Stimulated activated CD8-positive, alpha-beta memory T cell treated with anti-CD3 and anti-CD28 coated beads, Interleukin-2, amount 100 ng/mL, for 1 hour (primary cell): ENCODE measurements at places on chromosomes 2 and 18.

GRCh38 chr2:72837171-72837570, 11.3 kb upstream of the EXOC6B start:
- DNase-seq, result no peak

- no peak for DNase-seq
Observed at GRCh38 chr2:197838036-197838435, 33.6 kb downstream of the PLCL1 start.

DNA sequence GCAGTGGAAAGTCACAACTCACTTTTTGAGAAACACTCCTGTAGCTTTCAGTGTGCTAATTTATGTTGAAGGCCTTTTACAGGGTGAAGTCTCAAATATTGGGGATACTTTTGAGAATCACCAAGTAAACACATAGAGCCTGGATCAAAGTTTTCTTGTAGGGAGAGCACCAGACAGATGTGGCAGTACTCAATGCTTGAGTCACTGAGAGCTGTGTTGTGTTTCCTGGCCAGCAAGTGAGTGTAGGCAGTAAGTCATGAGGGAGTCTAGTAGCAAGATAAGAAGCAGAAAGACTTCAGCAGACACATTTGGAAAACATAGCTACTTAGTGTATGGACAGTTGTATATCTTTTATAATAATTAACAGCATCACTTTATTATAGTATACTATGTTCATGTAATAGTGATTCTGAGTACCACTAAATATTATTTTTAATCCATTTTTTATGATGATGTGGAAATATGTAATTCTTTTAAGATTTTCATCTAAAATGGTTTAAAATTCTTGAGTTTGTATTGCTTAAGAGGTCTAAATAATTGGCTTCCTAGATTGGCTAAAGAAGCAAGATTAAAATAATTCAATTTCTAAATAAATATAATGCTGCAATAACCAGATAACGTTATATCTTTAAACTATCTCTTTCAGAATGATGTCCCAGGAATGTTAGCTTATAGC, 12.8 kb downstream of the PSMD1 start:
- no peak for DNase-seq

GRCh38 chr2:157061799-157062198, 195.7 kb upstream of the GALNT5 start:
- DNase-seq, result no peak

GRCh38 chr2:159715451-159715850, 3.1 kb downstream of the MARCHF7 start:
- DNase-seq, result no peak

DNA sequence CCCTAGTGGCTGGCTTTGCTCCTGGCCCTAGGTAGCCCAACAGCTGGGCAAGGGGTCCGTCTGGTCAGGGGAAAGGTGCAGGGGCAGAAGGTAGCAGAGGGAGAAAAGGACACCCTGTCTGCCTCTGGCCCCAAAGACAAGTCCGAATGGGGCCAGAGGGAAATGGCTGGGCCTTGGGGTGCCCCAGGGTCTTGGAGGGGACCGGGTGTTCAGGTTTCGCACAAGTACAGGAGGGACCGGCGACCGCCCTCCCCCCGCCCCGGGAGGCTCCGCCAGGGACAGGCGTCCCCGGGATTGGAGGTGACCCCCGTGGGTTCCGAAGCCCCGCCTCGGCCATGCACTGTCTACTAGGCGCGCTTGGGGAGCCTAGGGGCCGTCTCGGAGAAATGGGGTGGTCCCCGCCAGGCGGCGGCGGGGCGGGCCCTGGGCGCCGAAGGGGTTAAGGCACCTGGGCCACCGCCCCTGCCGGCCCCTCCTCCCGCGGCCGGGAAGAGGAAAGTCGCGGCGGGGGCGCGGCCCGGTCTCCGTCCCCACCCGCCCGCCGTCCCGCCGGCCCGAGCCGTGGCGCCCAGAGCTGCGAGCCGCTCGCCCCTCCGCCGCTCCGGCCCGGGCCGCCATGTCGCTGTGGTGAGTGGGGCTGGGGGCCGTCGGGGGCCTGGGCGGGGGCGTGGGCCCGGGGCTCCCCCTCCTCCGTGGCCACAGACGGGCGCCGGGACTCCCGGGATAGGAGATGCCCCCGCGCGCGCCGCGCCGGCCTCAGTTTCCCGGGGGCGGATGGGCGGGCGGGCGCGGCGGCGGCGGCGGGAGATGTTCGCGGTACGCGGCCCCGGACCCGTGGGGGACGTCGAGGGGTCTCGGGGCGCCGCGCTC, at the start of gene B3GNT7:
B3GNT7 (plus strand) TSS at position 523 of the 870 bp plus-strand sequence; CDS start at position 617, 94 bp downstream.
- DNase-seq, result no peak

GRCh38 chr2:105873281-105873680, 128.6 kb downstream of the NCK2 start:
- no peak for DNase-seq

- DNase-seq, result no peak
Observed at GRCh38 chr2:104768694-104769093, 85.2 kb upstream of the POU3F3 start.

DNA sequence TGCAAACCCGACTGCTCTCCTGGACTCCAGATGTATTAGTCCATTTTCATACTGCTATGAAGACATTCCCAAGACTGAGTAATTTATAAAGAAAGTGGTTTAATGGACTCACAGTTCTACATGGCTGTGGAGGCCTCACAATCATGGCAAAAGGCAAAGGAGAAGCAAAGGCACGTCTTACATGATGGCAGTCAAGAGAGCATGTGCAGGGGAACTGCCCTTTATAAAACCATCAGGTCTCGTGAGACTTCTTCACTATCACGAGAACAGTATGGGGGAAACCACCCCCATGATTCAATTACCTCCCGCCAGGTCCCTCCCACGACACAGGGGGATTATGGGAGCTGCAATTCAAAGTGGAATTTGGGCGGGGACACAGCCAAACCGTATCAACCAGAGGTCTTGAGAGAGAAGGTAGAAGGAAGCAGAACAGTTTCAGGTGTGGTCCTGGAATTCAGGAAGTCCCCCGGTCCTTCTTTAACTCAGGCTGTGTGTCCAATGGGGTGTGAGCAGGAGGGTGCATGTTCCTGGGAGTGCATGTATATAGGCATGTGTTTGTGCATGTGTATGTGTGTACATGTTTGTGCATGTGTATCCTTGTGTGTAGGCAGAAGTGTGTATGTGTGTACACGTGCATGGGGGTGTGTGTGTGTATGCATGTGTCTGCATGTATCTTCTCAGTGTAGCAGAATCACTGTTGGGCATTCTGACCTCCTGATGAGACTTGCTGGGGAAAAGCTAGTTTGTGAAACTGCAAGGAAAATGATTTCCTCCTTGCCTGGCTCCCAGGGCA, 46.2 kb downstream of the GREB1 start:
- DNase-seq, result no peak

GRCh38 chr2:1651121-1652033, 92.9 kb downstream of the PXDN start:
- no peak for DNase-seq

- DNase-seq, result no peak
Observed at GRCh38 chr2:52145005-52145404, 1113.1 kb upstream of the NRXN1 start.

GRCh38 chr2:86396291-86396785, 44.8 kb upstream of the KDM3A start:
- DNase-seq, result no peak

GRCh38 chr2:30380824-30381223, 66.2 kb upstream of the LCLAT1 start:
- no peak for DNase-seq

GRCh38 chr2:26651799-26652198, 10.6 kb upstream of the CIB4 start:
- no peak for DNase-seq

- no peak for DNase-seq
Observed at GRCh38 chr2:162215162-162215561, 28.1 kb downstream of the FAP start.

GRCh38 chr2:100437751-100438150, 20.3 kb upstream of the CHST10 start:
- DNase-seq, result no peak

- no peak for DNase-seq
Observed at GRCh38 chr2:58039170-58039611, 7.4 kb upstream of the VRK2 start.

DNA sequence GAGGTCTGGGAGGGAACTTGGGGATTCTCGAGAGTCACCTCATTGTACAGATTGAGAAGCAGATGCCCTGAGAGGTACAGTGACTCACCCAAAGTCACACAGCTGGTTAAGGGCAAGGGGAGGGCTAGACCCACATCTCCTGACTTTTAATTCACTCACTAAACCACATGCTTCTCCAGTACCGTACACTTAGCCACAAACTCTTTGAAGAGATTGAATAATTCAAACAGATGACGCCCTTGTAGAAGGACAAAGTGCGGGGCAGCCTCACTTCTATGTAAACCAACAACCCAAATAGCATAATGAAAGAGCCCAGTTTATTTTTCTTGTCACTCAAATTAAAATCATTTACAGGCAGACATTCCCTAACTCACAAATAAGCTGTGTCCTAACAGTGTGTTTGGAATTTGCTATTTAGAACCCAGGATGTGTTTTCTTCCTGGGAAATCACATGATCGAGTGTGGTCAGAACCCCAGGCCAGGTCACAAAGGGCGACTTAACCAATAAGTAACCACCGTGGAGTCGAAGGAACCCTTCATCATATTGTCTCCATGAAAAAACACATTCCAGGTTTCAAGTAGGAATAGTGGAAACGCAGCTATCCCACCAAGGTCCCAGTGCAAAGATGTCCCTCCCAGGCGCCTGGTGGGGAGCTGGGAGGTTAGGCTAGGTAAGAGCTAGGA, 35.8 kb upstream of the PTPN4 start:
- DNase-seq, result no peak

GRCh38 chr2:236754271-236754944, 184.8 kb downstream of the ACKR3 start:
- DNase-seq, result no peak

DNA sequence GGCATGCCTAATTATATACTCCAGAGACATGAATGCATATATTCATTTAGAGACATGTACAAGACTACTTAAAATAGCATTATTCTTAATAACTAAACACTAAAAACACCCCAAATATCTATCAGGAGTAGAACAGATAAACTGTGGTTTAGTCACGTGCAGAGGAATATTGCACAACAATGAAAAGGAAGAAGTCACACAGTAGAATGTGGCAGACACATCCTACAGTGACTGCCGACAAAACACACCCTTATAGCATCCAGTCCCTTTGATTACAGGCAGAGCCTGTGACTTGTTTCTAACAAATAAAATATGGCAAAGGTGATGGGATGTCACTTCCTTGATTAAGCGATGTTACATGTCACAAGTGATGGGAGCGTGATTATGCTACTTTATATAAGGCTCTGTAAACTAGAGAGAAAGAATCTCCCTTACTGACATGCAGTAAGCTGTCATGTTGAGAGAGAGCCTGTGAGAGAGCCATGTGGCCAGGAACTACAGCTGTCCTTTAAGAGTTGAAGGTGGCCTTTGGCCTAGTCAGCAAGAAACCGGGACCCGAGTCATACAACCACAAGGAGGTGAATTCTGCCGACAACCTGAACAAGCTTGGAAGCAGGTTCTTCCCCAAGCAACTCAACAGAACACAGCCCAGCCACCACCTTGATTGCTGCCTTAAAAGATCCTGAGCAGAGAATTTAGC, 39.1 kb upstream of the LGALSL start:
- no peak for DNase-seq

DNA sequence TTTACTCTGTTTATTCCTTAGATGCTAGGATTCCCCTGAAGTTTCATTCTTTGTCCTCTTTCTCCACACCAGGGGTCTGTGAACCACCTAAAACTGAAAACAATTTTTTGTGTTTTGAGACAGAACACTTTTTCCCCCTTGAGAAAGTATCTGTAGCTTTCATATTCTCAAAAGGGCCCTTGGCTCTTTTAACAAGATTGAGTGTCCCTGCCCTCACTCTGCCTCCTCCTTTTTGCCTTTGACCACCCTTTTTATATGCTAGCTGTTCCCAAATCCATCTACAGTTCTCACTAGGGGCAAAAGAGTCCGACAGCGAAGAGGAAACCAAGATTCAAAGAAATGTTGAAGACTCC, 883 bp upstream of the EHBP1 start:
- no peak for DNase-seq

DNA sequence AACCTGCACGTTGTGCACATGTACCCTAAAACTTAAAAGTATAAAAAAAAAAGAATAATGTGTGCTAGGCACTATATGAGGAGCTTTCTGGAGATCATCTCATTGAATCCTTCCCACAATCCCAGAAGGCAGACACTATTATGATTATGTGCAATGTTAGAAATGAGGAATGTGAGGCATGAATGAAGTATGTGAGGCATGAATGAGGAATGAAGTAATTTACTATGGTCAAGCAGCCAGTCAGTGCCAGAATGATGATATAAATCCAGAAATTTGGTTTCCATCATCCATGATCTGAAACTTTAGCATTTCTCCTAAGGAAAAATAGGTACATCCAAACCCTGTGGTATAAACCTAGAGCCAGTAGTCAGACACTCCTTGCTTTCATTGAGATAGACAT, 42.0 kb downstream of the CCDC148 start:
- no peak for DNase-seq

- no peak for DNase-seq
Observed at GRCh38 chr2:123045713-123046112, 979.4 kb upstream of the CNTNAP5 start.

DNA sequence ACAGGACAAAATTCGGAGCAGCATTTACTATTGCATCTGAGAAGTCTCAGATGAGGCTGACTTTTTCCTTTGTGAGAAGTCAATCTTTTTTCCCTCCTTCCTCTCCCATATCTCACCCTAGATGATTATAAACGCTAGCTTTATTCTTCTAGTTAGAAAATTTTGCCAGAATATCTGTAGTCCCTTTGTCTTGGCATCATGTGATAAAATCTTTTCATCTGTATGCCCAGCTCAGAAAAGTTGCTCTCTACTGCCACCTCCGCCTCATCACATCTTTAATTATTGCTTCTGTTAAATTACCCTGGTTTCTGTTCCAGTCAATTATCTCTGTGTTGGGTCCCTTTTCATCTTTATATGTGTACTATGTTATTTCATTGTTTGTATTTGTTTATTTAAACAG, 210.8 kb upstream of the SLC35G4 start:
- DNase-seq, result no peak

- no peak for DNase-seq
Observed at GRCh38 chr18:21689736-21690135, 14.8 kb downstream of the ABHD3 start.

GRCh38 chr2:119257198-119257597, 33.6 kb downstream of the STEAP3 start:
- DNase-seq, result no peak

- DNase-seq, result no peak
Observed at GRCh38 chr18:63397349-63397748, 24.9 kb downstream of the VPS4B start.

- no peak for DNase-seq
Observed at GRCh38 chr18:49839012-49839411, 25.7 kb upstream of the ACAA2 start.

DNA sequence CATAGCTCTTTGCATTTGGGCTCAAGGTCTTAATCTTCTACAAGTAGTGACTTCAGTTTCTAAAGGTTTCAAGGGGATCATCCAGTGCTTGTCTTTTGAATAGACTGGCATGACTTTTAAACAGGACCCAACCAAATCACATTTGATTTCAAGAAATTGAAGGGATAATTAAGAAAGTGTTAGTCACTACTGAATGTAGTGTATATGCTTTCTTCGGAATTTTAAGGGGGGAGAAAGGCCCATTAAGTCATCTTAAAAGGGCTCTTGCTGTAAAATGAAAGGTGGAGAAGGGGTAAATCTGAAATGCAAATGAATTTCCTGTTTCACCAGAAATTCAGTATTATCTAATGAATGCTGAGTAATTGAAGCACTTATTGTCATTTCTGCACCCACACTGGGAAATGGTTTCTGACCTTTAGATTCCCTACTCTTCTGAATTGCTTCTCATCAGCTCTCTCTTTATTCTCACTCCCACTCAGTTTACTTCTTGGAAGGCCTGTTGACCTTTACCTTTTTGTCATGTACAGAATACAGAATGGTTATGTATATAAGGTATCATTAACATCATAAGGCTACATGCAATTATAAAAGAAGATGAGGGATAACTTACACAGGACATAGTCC, 241.4 kb downstream of the SLC8A1 start:
- no peak for DNase-seq
